Aorta (tissue), 5 donors: ENCODE measurements at places on chromosomes 16 and 17.

DNA sequence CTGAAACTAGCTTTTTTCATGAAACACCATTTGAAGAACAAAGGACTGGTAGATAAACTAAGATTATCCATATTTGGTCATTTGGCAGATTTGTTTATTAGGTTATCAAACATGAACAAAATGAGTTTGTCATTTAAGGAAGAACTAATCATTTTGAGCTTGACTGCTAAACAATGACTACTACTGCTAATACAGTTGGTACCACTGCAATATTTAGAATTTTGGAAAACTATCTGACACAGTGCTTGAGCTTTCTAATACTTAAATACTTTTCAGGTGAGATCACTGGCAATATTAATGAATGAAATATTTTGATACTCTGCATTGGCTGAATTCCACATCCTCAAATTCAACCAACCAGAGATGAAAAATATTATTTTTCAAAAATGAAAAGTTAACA is 47.2 kb downstream of the MED13 start:
- peaks cover 5% of the 10 kb centered on the region for H3K36me3 ChIP-seq
- no peak overlapping the region for H3K27ac ChIP-seq
- DNase-seq = no peak
- no peaks in the 10 kb centered on the region for H3K27me3 ChIP-seq

DNA sequence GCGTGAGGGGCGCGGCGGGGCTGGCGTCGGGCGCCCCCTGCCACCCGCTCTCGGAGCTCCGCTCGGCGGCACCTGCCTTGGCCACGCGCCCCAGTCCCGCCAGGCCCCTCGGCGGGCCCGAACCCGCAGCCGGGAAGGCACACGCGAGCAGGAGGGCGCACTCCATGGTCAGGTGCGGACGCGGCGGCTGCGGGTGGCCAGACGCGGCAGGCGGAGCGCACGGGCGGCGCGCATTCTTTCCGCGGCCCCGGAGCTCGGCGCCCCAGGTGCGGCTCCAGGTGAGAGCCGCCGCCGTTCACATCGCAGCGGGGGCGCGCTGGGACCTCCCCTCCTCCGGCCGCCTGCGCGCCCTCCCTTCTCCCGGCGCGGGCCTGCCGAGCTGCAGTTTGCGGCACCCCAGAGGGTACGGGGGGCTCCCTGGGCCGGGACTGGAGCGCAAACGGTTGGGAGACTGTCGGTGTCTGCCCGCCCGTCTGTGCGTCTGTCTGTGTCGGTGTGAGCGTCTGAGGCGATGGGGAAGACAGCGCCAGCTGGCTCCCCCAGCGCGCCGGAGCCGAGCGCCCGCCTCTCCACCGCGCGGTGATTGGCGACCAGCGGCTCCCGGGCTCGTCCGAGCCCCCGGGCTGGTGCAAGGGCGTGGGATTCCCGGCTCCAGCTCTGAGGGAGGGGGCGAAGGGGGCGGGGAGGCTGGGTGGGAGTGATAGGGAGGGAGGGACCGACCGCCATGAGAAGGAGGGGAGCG is at the start of gene ADAMTS18:
ADAMTS18 (minus strand) TSS at position 505 of the 742 bp plus-strand sequence; CDS start at position 166, 339 bp downstream.
- no peaks in the 10 kb centered on the region for H3K36me3 ChIP-seq
- H3K27ac ChIP-seq = no peak within 1 kb of the TSS
- no peaks in the 10 kb centered on the region for H3K27me3 ChIP-seq
- no peaks in the 10 kb centered on the region for H3K4me1 ChIP-seq

DNA sequence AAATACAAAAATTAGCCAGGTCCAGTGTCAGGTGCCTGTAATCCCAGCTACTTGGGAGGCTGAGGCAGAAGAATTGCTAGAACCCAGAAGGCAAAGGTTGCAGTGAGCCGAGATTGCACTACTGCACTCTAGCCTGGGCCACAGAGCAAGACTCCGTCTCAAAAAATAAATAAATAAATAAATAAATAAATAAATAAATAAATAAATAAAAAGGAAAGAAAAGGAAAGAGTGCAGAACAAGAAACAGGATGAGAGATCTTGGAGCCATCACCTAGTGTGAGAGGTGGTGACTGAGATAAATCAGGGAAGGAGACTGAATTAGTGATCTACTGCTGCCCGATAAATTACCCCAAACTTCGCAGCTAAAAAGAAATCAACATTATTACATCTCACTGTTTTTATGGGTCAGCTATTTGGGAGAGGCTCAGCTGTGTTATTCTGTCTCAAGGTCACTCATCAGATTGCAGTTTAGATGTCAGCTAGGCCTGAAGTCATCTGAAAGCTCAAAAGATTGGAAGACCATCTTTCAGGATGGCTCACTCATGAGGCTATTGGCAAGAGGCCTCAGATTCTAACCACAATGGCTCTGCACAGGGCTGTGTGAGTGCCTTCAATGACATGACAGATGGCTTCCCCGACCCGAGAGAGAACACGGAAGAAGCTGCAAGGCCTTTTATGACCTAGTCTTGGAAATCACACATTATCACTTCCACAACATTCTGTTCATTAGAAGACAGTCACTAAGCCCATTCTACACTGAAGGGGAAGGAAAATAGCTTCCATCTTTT is 66.4 kb downstream of the CMC2 start:
- no peak overlapping the region for H3K27ac ChIP-seq
- H3K36me3 ChIP-seq = no peaks in the 10 kb centered on the region
- H3K4me3 ChIP-seq = no peak overlapping the region
- H3K27me3 ChIP-seq = no peaks in the 10 kb centered on the region
- H3K4me1 ChIP-seq = no peaks in the 10 kb centered on the region
- no peak for DNase-seq

DNA sequence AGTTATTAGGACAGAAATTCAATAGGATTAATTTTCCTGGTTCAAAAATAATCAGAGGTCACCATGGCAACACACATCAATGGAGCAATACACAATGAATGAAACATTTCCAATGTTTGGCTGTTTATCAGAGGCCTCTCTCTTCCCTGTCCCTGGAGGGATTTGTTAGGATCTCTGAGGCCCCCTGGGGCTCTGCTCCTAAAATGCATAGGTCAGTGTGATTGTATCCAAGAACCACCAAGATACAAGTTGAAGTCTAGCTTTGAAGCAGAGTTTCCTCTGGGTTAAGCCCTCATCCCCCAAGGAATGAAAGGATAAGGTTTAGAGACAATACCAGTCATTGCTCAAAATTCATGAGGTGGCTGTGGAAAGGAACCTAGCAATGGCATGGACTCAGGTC is 561.2 kb upstream of the C16orf82 start:
- no peaks in the 10 kb centered on the region for H3K27me3 ChIP-seq
- H3K36me3 ChIP-seq = no peaks in the 10 kb centered on the region
- no peaks in the 10 kb centered on the region for H3K4me1 ChIP-seq
- H3K4me3 ChIP-seq = no peak overlapping the region
- DNase-seq = no peak

- no peak overlapping the region for H3K27ac ChIP-seq
- no peaks in the 10 kb centered on the region for H3K4me1 ChIP-seq
- no peaks in the 10 kb centered on the region for H3K27me3 ChIP-seq
- H3K4me3 ChIP-seq = no peak overlapping the region
- DNase-seq = no peak
Measured at GRCh38 chr17:68840073-68840472, 115.1 kb downstream of the ABCA8 start.

DNA sequence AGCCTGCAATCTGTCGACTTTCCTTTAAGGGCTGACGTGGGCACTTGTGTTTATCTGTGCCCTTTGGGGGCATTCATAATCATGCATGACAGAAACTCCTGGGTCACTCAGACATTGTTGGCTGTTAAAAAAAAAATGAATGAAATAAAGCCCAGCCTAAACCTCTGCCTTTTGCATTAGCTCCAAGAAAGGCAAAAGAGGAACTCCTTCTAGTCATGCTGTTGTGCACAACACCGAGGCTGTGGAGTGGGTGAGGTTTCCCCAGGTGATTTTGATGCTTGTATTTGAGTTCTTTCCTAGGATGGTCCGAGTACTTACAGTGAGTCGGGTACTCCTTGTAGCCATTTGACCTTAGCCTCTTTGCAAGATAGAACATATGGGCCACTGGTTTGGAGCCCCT is 49.6 kb upstream of the IRX6 start:
- DNase-seq = no peak
- H3K27ac ChIP-seq = no peak overlapping the region
- no peaks in the 10 kb centered on the region for H3K36me3 ChIP-seq
- H3K4me1 ChIP-seq = no peaks in the 10 kb centered on the region

GRCh38 chr16:1351215-1351581 is 480 bp downstream of the TSR3 start:
- no peaks in the 10 kb centered on the region for H3K4me1 ChIP-seq
- H3K4me3 ChIP-seq = peak overlapping the region; percentile 70
- H3K27ac ChIP-seq = no peak overlapping the region
- H3K36me3 ChIP-seq = no peaks in the 10 kb centered on the region

DNA sequence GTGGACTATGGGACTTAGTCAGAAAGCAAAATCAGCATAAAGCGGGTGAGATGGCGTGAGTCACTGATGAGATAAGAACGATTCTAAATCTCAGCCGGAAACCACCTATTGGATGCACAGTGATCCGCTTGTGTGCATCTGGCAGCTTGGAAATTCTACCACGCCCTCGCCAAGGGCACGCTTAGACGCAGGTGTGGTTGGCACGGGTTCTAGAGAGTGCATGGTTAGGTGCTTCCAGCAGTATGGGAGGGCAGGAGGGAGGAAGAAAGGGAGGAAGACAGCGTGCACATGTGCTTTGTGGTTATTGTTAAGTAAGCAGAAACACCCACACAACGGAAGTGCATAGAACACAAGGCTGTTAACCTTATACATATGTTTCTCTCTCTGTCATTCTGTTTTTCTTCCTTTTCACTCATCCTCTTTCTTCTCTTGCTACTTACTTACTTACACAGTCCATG is 374.0 kb upstream of the ASIC2 start:
- no peaks in the 10 kb centered on the region for H3K36me3 ChIP-seq
- H3K4me1 ChIP-seq = no peaks in the 10 kb centered on the region
- no peak overlapping the region for H3K4me3 ChIP-seq
- no peaks in the 10 kb centered on the region for H3K27me3 ChIP-seq

DNA sequence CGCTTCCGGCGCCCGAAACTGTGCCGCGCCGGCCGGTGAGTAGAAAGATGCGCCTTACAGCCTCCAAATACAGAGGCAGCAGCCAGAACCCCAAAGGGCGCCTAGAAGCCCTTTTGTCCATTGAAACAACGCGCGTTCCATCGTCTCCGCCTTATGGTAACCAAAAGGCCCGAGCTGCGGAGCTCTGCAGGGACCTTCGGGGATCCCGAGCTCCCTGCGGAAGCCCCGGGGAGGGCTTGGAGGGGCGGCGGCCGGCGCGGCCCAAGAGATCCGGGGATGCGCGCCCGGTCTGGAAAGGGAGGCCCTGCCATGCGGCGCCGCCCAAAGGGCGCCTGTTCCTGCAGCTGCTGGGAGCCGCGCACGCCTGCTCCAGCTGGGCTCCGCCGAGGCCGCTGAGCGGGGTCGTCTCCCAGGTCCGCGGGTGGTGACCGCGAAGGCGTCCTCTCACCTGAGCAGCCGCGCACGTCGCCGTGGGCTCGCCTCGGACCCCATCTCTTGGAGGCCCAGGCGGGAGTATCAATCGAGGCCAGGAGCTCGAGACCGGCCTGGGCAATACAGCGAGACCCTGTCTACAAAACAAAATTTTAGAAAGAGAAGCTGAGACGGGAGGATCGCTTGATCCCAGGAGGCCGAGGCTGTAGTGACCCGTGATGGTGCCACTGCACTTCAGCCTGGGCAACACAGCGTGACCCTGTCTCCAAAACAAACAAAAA is 742 bp upstream of the FBXO31 start:
- H3K27me3 ChIP-seq = no peaks in the 10 kb centered on the region
- H3K36me3 ChIP-seq = no peaks in the 10 kb centered on the region
- H3K4me1 ChIP-seq = no peaks in the 10 kb centered on the region
- peak; percentile 71 for DNase-seq

GRCh38 chr17:80005360-80006338 is 30.0 kb downstream of the TBC1D16 start:
- H3K4me1 ChIP-seq = no peaks in the 10 kb centered on the region
- no peak for DNase-seq
- no peak overlapping the region for H3K27ac ChIP-seq
- H3K27me3 ChIP-seq = no peaks in the 10 kb centered on the region
- H3K36me3 ChIP-seq = no peaks in the 10 kb centered on the region
- no peak overlapping the region for H3K4me3 ChIP-seq

- no peak overlapping the region for H3K27ac ChIP-seq
- H3K36me3 ChIP-seq = no peaks in the 10 kb centered on the region
- no peak overlapping the region for H3K4me3 ChIP-seq
- H3K4me1 ChIP-seq = no peaks in the 10 kb centered on the region
Measured at GRCh38 chr17:66555605-66556004, 253.2 kb downstream of the PRKCA start.

DNA sequence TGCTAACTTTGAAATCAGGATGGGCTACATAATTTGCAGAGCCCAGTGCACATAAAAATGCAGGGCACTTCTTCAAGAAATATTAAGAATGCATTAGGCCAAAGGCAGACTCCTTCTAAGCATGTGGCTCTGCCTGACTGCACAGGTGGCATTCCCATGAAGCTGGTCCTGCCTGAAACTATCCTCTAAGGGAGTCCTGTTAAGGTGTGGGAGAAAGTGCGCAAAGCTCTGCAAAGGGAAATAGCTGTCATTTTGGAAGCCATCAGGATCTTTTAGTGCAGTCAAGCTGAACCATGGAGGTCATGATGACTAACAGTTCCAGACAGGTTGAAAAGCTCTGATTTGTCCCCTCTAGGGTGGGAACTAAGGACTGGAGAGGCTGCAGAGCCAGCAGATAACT is 41.9 kb upstream of the CRHR1 start:
- H3K4me3 ChIP-seq = no peak overlapping the region
- H3K36me3 ChIP-seq = no peaks in the 10 kb centered on the region
- no peaks in the 10 kb centered on the region for H3K27me3 ChIP-seq
- no peak for DNase-seq
- no peaks in the 10 kb centered on the region for H3K4me1 ChIP-seq

- H3K27me3 ChIP-seq = no peaks in the 10 kb centered on the region
- H3K4me1 ChIP-seq = no peaks in the 10 kb centered on the region
- H3K36me3 ChIP-seq = peaks cover 7% of the 10 kb centered on the region
- H3K27ac ChIP-seq = no peak overlapping the region
Measured at GRCh38 chr16:28172336-28172735, 39.4 kb downstream of the XPO6 start.

- H3K27me3 ChIP-seq = no peaks in the 10 kb centered on the region
- H3K4me3 ChIP-seq = no peak overlapping the region
- no peaks in the 10 kb centered on the region for H3K4me1 ChIP-seq
Measured at GRCh38 chr17:39757931-39758873, 20.5 kb downstream of the GRB7 start.

DNA sequence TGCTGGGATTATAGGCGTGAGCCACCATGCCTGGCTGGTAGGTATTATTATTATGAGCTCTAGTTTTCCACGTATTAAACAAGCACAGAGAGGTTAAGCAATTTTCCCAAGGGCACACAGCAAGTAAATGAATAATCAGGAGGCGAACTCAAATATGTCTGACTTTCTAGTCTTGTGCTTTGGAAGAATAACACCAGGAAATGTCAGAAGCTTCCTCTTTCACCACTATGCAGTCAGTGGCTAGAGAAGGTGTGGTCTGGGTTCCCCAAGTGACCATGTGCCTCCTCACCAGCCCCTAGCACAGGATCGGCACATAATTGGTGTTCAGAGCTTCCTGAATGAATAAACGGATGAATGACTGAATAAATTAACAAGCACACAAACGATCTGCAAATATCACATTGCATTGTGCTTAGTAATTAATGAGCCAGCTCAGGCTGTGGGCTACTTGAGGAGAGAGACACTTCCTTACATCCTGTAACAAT is 21.6 kb upstream of the SCNN1B start:
- no peak for DNase-seq
- H3K36me3 ChIP-seq = no peaks in the 10 kb centered on the region
- H3K27me3 ChIP-seq = no peaks in the 10 kb centered on the region
- no peak overlapping the region for H3K27ac ChIP-seq
- no peak overlapping the region for H3K4me3 ChIP-seq
- H3K4me1 ChIP-seq = no peaks in the 10 kb centered on the region

GRCh38 chr17:73307130-73307529 is 4.7 kb downstream of the CDC42EP4 start:
- DNase-seq = peak; percentile 82
- no peak overlapping the region for H3K4me3 ChIP-seq
- no peaks in the 10 kb centered on the region for H3K36me3 ChIP-seq
- peak overlapping the region; percentile 62 for H3K27ac ChIP-seq
